ENCODE measurements at places on chromosomes 4 and X.

DNA sequence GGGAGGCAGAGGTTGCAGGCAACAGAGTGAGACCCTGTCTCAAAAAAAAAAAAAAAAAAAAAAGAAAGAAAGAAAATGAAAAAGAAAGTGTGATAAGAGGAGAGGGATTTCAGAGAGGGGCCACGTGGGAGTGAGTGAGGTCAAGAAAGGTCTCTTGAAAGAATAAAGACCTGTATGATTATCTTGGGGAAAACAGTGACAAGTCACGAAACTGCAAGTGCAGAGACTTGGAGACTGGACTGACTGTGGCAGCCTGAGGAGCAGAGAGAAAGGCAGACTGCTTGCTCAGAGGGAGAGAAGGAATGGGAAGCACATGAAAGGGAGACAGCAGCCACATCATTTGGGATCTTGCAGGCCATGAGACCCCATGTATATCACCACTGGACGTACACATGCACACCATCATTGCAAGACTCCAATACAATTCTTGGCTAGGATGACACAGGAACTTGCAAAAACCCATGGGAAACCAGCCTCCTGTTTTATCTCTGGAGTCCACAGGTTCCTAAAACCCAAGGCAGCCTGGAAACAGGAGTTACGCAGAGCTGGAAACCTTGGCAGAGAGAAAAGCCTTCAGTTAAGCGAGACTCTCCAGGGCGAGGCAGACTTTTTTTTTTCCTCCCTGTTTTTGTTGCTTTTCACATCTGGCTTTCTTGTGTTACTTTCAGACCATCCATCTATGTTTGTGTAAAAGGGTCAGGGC lies 207.0 kb upstream of the TBL1X start:
- no peak for DNase-seq

DNA sequence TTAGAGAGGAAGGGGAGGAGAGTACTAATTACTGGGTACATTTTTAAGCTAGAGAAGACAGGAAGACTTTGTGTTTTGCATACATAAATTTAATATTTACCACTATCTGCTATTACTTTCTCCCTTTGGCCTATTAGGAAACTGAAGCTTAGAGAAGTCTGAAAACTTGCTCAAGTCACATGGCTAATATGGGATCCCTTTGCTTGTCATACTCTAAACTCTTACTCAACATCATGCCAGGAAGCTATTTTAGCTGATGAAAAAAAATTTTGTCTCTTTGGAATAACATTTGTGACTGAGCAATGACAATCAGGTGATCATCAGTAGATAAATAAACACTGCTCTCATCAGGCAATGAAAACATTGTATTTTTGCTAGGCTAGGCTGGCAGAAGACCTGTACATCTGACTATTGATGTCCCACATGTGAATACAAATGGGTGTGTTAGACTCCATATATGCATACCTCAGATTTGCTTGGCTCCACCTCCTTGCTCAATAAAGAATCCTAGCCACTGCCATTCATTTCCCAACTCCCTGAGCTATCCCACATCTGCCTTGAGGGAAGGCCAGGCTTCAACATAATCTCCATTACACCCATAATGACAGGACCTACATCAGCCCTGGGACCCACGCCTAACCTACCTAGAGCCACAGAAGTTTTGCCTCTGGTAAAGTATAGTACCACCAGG lies 17.0 kb upstream of the DCLK2 start:
- no peak for DNase-seq

DNA sequence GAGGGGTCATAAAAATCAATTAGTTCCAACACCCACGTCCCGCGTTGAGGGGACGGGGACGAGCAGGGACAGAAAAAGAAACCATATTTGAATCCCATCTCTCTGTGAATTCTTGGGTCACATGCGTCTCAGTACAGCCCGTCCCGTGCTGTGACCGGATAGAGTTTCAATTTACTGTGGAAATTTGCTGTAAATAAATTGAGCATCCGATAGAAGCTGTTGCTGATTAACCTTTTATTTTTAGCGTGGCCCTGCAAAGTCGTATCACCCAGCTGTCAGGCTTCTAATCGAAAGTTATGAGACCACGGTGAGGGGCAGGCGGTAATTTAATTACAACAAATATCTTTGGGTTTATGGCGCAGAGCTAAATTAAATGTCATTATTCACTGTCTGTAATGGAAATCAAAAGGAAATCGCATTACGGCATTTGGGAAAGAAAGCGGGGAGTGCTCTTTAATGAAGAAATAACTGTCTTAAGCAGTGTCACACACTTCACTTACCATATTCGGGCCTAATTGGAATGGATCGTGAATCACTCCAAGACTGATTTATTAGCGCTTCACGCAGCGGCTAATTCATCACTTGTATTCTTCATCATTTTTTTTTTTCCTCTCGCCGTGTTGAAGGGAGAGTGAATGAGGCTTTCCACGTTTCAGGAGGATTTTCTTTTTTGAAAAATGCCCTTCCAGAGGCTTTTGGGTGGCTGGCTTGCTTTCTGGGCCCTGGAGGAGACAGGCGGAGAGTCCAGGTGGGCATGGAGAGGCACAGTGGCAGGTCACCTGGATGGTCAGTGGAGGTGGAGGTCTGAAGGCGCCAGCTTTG lies 7.3 kb downstream of the SHOX start:
- DNase-seq, result no peak

- no peak for DNase-seq
These were observed 67.7 kb upstream of the HS3ST1 start for GRCh38 chr4:11496351-11496829.

DNA sequence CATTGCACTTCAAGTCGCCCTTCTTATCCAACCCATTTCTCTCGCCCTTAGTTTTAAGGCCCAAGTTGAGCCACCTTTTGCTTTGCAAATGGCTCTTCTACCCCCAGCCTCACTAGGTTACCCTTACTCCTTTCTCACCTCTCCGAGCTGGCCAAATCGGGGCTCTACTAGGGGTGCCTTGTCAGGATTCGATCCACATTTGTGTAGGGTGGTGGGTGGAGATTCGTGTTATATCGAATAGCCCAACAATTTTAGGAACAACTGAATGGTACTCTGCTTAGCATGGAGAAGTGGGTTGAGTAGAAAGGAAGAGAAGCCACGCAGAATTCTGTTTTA lies 3.5 kb downstream of the SLIT2 start:
- no peak for DNase-seq

DNA sequence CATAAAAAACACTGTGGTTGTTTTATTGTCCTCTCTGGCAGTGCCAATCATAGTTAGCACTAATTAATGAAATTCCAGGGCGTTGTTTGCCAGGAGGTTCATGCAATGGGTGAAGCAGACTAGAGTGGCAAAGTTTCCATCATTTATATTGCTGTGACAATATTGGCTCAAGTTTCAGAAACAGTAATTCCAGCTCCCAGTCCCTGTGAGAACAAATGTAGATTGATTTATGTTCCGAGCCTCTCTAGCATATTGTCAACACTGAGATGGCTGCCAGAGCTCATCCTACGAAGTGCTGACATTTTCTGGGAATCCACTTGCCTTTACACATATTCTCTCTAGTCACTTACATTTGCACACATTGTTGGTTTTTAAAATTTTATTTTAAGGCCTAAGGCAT lies 440.0 kb upstream of the IGFBP7 start:
- DNase-seq, result no peak

GRCh38 chr4:6111354-6111960 lies 88.9 kb downstream of the JAKMIP1 start:
- DNase-seq, result no peak

DNA sequence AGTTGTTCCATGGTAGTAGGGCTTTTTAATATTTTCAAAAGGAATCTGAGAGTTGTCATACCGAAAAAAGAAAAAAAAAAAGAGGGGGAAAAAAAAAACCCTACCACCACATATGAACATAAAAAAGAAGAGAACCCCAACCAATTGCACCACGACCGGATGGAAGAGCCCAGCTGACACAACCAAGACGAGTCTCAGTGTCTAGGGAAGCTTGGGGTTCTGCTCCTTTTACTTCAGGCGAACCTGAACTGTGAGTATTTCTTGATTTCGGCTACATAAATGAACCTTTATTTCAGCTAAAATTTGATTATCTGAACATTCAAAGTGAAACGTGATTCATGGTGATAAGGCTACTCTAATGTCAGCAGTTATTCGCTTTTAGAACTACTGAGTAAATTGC lies at the start of gene GPR34:
Gene GPR34 (plus strand): TSS at position 139 of the 400 bp plus-strand sequence. CDS start 6,661 bp downstream, outside the sequence.
- no peak for DNase-seq

GRCh38 chrX:130301405-130301804 lies 32.7 kb upstream of the ZNF280C start:
- no peak for DNase-seq

GRCh38 chr4:3184725-3185124 lies 64.2 kb upstream of the MSANTD1 start:
- no peak for DNase-seq

DNA sequence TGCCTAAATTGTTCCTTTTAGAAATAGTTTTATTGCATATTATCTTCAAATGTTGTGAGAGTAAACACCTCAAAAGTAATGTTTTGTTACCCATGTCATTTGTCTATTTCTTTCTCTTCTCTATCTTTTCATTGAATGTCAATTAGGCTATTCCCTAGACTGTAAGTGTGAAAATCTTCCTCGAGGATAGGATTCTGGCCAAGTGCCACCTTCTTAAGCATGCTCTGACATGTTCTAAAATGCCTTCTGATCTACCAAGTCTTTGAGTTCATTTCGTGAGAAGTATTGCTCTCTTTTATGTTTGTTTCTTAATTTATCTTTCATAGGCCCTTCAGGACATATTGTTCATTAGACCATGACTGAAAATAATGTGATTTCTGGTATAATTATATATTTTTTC lies 44.1 kb upstream of the TLL1 start:
- no peak for DNase-seq

DNA sequence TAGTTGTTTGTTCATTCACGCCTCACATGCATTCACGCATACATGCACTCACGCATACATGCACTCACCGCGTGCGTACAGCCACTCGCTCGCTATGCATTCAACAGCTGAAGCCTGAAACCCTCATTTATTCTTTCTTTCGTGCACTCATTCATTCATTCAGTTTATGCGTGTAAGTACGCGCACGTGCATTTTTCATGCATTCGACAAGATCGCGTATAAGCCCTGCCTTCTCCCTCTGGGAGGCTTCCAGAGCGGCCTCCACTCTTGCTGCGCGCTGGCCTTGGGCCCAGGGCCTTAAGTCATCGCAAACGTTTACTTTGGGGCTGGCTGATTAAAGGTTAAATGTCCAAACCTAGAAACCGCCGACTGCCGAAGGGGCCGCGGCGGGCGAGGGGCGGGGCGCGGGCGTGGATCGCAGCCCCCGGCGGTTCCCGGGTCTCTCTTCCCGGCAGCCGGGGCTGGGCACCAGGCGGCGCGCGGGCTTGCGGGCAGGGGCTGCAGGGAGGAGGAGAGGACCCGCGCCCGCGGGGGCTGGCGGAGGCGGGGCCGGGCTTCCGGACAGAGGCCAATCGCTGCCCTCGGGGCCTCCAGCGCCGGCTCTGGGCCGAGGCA lies at the start of gene GYG2:
Gene GYG2 (plus strand): TSS at position 587 of the 615 bp plus-strand sequence. CDS start 1,259 bp downstream, outside the sequence.
- DNase-seq, result no peak

DNA sequence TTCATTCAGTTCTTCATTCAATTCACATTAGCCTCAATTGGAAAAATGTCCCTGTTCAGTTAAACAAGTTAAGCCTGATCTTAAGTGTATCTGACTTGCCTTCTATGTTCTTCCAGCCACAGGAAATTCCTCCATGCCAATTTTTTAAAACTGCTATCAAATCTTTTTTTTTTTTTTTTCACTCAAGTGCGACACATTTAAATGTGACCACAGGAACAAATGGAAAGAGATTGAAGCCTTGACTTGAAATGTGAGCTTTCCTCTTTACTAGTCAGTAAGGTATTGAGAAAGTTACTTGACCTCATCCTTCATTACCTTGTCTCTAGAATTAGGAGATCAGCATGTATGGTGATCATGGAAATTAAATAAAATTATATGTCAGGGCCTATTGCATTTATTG lies 165.1 kb downstream of the SLIT2 start:
- no peak for DNase-seq

- DNase-seq, result no peak
These were observed 1.1 kb upstream of the AVPR2 start for GRCh38 chrX:153903238-153903980.

GRCh38 chr4:95500361-95500760 lies 48.4 kb downstream of the UNC5C start:
- no peak for DNase-seq

DNA sequence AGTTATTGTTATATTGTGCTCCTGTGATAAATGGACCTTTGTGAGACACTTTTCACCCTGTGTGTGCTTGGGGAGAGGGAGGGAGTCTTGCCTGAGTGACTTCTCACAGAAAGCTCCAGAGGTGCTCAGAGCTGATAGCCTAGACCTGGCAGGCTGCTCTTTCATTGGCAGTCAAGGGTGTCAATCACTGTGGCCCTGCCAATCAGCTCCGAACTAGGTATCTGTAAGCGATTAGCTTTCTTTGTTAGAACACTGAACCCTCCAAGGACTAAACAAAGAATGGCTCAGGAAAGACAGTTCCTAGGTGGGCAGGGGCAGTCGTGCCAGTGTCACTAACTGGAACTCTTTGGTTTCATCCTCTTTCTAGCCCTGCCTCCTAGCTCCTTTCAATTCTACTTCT lies 2.7 kb upstream of the NALF2 start:
- no peak for DNase-seq

DNA sequence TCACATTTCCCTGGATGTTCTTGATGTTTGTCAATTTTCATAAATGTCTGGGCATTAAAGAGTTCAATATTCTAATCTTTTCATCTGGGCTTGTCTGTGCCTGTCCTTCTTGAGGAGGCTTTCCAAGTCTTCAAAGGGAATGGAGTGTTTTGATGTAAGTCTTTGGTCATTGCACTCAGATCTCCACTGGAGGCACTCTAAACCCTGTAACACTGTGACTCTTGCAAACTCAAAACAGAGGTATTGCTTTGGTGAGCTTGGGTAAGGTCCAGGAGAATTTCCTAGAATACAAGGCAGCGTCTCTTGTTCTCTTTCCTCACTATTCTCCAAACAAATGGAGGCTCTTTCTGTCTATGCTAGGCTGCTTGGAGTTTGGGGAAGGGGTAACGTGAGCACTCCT lies 1118.1 kb upstream of the PABPC4L start:
- no peak for DNase-seq

DNA sequence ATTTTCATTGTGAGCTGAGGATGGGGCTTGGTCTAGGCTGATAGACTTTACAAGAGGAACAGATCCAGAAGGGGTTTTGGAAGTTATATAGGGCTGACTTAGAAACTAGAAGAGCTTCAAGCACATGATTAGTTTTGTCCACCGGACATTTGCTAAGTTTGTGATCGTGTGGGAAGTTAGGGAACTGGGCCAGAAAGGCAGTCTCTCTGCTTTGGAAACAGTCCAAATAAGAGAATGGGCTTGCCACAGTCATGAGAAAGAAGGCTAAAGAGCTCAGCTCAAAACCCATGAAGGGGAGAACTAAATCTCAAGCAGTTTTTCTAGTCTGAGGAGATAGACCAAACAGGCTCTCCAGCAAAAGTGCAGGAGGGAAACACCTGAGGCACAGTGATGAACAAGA lies 67.8 kb downstream of the ZNF674 start:
- no peak for DNase-seq

GRCh38 chrX:45771560-45772340 lies 571.1 kb upstream of the DIPK2B start:
- DNase-seq, result no peak

Data from stimulated activated CD8-positive, alpha-beta memory T cell treated with anti-CD3 and anti-CD28 coated beads, Interleukin-2, amount 100 ng/mL, for 1 hour (primary cell).